Activated naive CD4-positive, alpha-beta T cell treated with anti-CD3 and anti-CD28 coated beads, Interleukin-2, amount 10 ng/mL, durations not matched to agents 5 hours and 36 hours (primary cell): ENCODE measurements at places on chromosomes 16 and 17. TPM values are rescaled to one million over a fixed set of nuclear protein-coding genes. Genes with fewer than 3 reads are reported as not detected.

CTRB2 gene
- not detected for total RNA-seq

HIGD1B gene
- not detected for total RNA-seq

MRPL10 gene
- total RNA-seq = 43.2 TPM

IRX6 gene
- total RNA-seq = not detected

PIRT gene
- not detected for total RNA-seq

NPB gene
- 0.20 TPM for total RNA-seq

KDM6B gene
- 20.5 TPM for total RNA-seq

KRT31 gene
- total RNA-seq = not detected

ESRP2 gene
- 0.07 TPM for total RNA-seq

PRSS36 gene
- total RNA-seq = 3.6 TPM

TM4SF5 gene
- not detected for total RNA-seq

LLGL2 gene
- 23.4 TPM for total RNA-seq

WFDC1 gene
- total RNA-seq = 0.39 TPM

CFAP97D1 gene
- total RNA-seq = not detected

CHST5 gene
- not detected for total RNA-seq

TPSG1 gene
- total RNA-seq = not detected

OTOP3 gene
- not detected for total RNA-seq

PRKCB gene
- total RNA-seq = 78.3 TPM

KRTAP1-5 gene
- not detected for total RNA-seq

ZNF385C gene
- total RNA-seq = not detected

TMIGD1 gene
- not detected for total RNA-seq

PIPOX gene
- 2.0 TPM for total RNA-seq

SP2 gene
- 27.7 TPM for total RNA-seq

SRL gene
- total RNA-seq = not detected

NDRG4 gene
- 0.24 TPM for total RNA-seq

PLK1 gene
- 67.6 TPM for total RNA-seq

WNK4 gene
- 0.08 TPM for total RNA-seq

PRSS22 gene
- not detected for total RNA-seq

ARMC7 gene
- 14.6 TPM for total RNA-seq

MLLT6 gene
- 271 TPM for total RNA-seq

CA5A gene
- total RNA-seq = not detected

GDPD3 gene
- 17.4 TPM for total RNA-seq

ITGAL gene
- 550 TPM for total RNA-seq

TBC1D3D gene
- 0.63 TPM for total RNA-seq

RNF43 gene
- total RNA-seq = 0.38 TPM

CHRNE gene
- total RNA-seq = not detected

APPBP2 gene
- total RNA-seq = 35.1 TPM

NOS2 gene
- 0.05 TPM for total RNA-seq

OR2C1 gene
- not detected for total RNA-seq

PLXDC1 gene
- total RNA-seq = 13.4 TPM

TERB1 gene
- not detected for total RNA-seq

CLTC gene
- 130 TPM for total RNA-seq

ST6GALNAC2 gene
- total RNA-seq = not detected

SEC14L5 gene
- total RNA-seq = 0.13 TPM
